ENCODE measurements at places on chromosomes 5 and 9.

GRCh38 chr5:151257731-151258181, 4.8 kb downstream of the GM2A start:
- DNase-seq: no peak

GRCh38 chr5:52989025-52989780, at the start of gene ITGA2:
TSS of gene ITGA2 (plus strand) at chr5:52989352. CDS start at chr5:52989469, 117 bp downstream.
- DNase-seq: peak; percentile 33

GRCh38 chr9:92206488-92206887, 87.0 kb downstream of the IARS1 start:
- no peak for DNase-seq

DNA sequence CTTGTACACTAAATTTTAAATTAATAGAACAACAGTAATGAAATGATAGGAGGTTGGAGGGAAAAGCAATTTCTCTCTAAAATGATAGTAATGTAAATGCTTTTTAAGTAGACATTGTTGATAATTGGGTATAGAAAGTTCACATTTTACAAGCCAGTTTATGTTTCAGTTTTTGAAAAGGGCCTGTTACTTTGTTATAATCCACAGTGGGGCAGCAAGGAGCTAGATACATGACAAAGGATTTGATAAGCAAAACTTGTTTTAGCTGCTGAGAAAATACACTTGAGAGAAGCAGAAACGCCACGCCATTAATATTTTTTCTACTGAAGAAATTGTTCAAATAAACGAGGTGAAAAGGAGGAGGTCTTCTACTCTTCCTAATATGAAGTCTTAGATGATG, 30.2 kb downstream of the SREK1 start:
- no peak for DNase-seq

- DNase-seq: no peak
Measured at GRCh38 chr5:123448017-123448617, 24.9 kb upstream of the CEP120 start.

- no peak for DNase-seq
Measured at GRCh38 chr5:52999344-52999949, 10.3 kb downstream of the ITGA2 start.

- DNase-seq: no peak
Measured at GRCh38 chr5:16669776-16670175, 53.0 kb upstream of the RETREG1 start.

DNA sequence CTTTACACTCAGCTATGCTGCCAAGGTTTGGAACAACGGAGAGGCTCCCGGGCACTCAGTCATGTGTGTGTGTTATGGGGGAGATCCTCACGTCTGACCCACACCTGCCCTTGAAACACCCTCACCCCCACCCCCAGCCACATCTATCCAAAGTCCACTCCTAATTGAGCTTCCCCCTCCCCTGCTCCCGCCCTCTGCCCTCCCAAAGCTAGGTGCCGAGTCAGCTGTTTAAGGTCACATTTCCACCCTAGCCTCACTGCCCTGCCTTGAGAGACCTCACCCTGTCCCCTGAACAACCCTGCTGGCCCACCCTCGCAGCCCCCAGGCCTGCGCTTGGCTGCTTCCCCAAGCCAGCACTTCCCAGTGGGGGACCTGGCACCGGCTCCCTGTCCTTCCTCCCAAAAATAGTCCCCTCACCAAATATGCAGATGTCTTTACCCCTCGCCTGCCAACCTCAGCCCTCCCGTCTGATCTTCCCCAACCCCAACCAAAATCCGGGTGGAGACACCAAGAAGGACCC, 36.0 kb downstream of the GLDC start:
- no peak for DNase-seq

DNA sequence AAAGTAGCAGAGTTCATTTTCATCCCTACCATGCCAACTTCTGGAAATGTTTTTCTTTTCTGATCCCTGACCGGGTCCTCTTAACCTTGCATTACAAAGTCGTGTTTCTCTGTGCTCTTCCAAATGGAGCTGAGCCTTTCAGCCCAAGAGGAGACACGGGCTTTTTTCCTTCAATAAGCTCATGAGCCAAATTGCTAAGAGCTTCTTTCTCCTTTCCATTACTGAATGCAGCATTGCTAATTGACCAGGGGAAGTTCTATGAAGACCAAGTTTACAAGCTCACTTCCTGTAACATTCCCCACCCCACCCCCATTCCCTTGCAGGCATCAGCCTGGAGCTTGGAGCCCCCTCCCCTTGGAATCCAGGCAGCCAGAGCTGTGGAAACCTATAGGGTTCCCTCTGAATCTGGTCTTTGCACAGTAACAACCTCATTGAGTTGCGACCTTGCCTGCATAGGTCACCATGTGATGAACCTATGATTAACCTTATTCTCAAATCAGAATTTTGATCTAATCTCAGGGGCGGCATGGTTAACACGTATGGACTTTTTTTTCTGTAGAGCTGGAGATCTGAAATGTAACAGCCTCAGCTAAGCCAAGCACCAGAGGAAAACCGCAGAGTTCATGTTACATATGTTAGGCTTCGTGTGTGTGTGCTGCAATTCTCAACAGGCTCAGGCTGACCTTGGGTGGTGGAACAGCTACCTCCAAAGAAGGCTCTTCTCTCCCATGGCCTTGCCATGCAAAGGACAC, 395.7 kb upstream of the ZNF462 start:
- DNase-seq: no peak

DNA sequence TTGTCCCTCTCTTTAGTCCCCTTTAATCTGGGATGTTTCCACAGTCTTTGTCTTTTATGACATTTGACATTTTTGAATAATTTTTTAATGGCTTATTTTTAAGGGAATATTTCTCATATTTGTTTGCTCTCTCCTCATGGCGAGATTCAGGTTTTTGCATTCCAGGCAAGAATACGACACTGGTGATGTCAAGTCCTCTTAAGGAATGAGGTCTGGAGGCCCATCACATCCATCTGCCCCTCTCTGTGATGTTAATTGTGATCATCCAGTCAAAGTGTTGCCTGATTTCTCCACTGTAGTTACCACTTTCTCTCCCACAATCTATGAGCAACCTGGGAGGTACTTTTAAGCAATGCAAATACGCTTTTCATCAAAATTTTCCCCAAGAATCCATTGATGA, 193.2 kb downstream of the MAST4 start:
- DNase-seq: no peak

- DNase-seq: no peak
Measured at GRCh38 chr5:173534664-173535063, 81.8 kb downstream of the BOD1 start.

DNA sequence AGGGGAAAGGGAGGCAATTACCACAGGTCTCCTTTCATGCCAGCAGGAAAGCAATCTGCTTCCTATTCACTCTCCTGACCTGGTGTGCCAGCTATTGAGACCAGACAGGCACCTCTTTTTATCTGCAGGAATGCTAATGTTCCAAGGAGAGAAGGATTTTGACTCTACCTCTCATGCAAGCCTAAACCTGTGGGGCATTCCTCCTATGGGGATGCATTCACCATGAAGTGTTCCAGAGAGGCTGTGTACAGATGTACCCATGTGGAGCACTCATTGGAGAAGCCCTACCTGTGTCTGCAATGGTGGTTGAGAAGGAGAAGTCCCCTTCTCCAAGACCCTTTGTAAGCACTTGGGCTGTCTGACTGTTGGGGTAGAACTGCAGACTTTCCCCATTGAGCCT, 45.4 kb upstream of the EDIL3 start:
- no peak for DNase-seq

DNA sequence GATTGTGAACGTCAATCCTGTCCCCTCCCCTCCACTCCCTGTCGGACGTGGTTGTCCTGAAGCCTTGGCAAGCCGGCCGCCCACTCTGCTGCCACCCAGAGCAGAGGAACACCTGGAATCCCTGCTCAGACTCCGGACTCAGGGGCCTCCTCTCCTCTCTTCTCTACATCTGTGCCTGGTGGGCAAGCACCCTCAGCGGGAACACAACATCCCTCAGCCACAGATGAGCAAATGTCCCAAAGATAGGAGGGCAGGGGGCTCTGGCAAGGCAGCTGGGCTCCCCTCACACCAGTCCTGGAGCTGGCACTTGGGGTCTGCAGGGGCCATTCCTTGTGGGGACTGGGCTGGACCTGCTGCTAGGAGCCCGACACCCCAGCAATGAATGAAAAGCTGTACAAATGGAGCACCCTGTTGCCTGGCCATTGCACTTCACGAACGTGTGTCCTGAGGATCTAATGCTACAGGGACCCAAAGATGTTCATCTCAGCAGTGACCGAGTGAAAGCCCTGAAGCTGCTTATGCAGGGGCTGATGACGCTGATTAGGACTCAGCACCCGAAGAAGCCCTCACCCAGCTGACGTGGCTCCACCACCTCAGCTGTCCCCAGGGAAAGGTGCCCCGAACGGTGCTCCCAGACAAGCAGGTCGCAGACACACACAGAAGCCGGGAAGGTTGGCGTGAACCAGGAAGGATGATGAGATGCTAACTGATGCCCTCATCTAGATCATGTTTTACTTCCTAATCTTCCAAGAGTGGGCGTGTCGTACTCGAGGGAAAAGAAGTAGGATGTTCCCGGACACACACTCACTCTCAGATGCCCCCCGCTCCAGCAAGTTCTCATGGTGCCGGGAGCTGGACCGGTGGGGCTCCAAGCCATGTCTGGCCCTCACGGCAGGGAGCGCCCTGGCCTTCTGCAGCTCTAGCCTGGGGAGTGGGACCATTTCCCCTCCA, 177.0 kb upstream of the PPP1R26 start:
- no peak for DNase-seq

- no peak for DNase-seq
Measured at GRCh38 chr9:95080961-95081647, 236.4 kb downstream of the FANCC start.

GRCh38 chr5:165015126-165015525, 1509.7 kb downstream of the MAT2B start:
- no peak for DNase-seq

GRCh38 chr9:128276574-128277270, 646 bp downstream of the SWI5 start:
- peak; percentile 39 for DNase-seq

DNA sequence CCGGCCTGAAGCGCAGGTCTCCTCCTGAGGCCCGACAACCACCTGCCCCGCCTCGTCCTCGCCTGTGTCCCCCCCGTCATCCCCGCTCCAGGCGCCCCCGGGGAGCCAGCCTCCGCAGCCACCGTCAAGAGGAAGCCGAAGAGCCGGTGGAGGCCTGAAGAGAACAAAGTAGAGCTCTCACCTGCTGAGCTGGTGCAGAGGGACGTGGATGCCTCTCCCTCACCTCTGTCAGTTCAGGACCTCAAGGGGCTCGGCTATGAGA, 169.9 kb downstream of the HINT1 start:
- no peak for DNase-seq

DNA sequence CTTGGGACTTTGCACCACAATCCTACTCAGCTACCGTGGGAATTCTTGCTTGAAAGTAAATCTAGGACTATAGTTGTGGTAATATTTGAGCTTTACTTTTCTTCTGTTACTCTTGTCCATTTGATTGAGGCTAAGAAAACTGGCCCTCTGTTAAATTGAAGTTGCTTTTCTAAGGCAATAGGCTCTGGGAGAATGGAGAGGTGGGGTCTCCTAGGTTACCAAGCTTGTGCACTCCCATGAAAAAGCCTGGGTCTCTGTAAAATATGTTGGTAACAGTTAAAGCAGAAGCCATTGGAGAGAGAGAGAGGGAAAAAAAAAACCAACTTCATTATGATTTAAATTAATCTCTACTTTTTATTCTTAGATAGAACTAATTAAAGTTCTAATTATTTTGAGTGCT, 68.6 kb downstream of the RAI14 start:
- no peak for DNase-seq

DNA sequence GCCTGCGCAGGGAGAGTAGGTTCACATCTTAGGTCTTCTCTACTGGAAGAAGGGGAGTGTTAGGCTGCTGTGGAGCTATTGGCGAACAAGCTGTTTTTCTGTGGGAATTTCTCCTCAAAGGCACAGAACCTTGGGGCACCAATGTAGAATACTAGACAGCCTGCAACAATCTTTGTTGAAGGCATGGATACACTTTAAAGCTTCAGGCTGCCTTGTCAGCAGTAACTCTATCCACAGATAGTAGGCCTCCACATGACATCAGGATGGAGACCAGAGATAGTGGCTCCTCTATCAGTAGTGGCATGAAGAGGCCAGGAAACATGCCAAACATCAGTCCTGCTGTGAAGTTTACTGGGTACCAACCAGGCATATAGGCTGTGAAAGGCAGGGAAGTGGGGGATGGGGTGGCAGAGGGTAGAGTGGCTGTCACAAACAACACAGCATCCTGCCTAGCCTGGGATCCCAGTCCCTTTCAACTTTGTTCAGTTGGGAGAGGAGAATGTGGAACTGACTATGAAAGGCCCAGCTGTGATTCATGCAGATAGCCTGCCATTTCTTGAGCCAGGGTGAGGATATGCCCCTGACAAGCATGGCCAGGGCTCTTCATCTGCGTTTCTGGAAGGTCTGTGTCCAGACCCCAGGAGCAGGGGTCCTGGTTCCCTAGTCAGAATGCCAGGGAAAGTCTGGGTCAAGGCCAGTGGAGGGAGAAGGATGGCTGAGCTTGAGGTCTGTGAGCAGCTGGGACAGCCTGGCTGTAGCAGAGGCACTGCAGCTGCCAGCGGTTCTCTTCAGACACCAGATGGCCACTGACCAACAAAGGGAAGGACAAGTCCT, 1.0 kb upstream of the HK3 start:
- DNase-seq: no peak

DNA sequence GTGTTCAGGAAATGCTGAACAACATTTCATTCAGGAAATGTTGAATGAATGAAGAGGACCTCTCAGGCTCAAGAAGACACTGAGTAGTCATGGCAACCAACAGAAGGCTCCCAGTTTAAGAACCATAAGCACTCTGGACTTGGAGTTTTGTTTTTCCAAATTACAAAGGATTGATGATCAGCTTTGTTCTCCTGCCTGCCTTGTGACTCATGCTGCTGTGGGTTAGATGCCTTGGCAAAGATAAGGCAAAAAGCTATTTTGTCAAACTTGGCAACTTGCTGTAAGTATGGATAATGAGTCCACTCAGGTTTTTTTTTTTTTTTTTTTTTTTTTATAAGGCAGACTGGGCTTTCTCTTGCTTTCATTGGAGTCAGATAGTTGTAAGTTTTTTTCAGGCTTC, 365.0 kb downstream of the TMEM232 start:
- DNase-seq: no peak

DNA sequence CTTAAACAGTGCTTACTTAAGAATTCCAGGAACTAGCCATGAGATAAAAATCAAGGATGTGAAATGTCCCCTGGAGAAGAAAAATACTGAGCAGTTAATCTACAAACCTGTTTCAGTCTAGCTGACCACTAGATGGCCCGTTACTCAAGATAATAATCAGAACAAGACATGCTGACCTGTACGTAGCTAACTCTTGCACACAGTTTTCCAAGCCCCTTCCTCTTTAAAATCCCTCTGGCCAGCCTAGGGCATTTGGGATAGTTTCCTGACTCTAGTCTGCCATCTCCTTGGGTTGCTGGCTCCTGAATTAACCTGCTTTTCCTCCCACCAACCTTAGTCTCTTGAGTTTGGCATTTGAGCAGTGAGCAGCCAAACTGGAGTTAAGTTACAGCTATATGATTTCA, 59.2 kb upstream of the TRAF1 start:
- no peak for DNase-seq
